Vagina (tissue), 2 donors: ENCODE measurements at places on chromosomes 4 and X. TPM values are rescaled to one million over a fixed set of nuclear protein-coding genes. Genes with fewer than 3 reads are reported as not detected.

Gene TRMT44
- 19.2 TPM for total RNA-seq

Gene TLL1
- total RNA-seq = 7.9 TPM

Gene MAGED4
- total RNA-seq = 2.7 TPM

Gene AFP
- total RNA-seq = not detected

Gene RPA4
- total RNA-seq = 7.4 TPM

Gene FREM3
- not detected for total RNA-seq

Gene GRIA2
- 0.49 TPM for total RNA-seq

Gene IL2RG
- total RNA-seq = 4.2 TPM

- no peaks in the 10 kb centered on the region for H3K27me3 ChIP-seq
- peak overlapping the region; percentile 74 for H3K4me3 ChIP-seq
- peak overlapping the region; percentile 82 for H3K27ac ChIP-seq
- DNase-seq = no peak
Measured at GRCh38 chrX:13690836-13691235, 1.9 kb downstream of the RAB9A start.

GRCh38 chr4:27123769-27124124 is 263.1 kb downstream of the STIM2 start:
- no peaks in the 10 kb centered on the region for H3K27me3 ChIP-seq
- H3K4me3 ChIP-seq = no peak overlapping the region
- no peak for DNase-seq
- H3K27ac ChIP-seq = no peak overlapping the region
- H3K4me1 ChIP-seq = no peaks in the 10 kb centered on the region

- H3K4me3 ChIP-seq = no peak overlapping the region
- H3K4me1 ChIP-seq = no peaks in the 10 kb centered on the region
- H3K27me3 ChIP-seq = no peaks in the 10 kb centered on the region
- no peak for DNase-seq
Measured at GRCh38 chrX:30657196-30658161, 4.3 kb downstream of the GK start.

DNA sequence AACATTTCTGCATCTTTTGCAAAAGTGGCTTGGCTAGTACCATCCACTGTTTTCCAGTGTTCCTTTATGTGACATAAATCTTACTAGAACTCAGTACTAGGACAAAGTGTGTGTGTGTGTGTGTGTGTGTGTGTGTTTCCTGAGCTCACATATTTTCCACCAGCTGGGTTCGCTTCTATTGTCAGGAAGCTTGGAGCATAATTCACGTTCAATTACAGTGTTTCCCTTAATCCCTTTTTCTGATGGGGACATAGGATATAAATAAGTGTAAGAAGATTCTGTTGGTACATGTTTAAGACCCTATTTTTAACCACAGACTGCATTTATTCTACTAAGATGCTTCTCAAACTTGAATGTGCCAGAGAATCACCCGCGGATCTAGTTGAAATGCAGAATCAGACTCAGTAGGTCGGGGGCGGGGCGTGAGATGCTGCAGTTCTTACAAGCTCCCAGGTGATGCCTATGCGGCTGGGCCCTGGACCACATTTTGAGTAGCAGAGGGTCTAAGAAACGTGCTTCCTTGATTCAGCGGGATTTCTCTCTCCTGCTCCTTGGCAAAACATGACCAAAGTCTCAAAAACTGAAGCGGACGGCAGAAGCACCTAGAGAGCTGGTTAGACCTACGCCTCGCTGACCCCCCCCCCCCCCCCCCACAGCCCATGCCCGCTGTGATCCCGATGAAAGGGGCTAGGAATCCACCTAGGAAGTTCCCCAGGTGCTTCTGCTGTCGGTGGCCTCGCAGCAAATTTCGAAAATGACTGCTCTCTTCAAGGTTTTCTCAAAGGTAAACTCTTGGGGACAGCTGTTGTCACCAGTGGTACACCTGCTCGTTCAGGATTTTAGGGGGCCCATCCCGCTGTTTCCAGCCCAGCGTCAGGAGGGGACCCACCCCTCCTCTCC is 797 bp downstream of the CD99L2 start:
- no peaks in the 10 kb centered on the region for H3K36me3 ChIP-seq
- H3K4me1 ChIP-seq = no peaks in the 10 kb centered on the region
- no peak for DNase-seq
- peak overlapping the region; percentile 69 for H3K4me3 ChIP-seq
- no peaks in the 10 kb centered on the region for H3K27me3 ChIP-seq
- peak overlapping the region; percentile 68 for H3K27ac ChIP-seq

DNA sequence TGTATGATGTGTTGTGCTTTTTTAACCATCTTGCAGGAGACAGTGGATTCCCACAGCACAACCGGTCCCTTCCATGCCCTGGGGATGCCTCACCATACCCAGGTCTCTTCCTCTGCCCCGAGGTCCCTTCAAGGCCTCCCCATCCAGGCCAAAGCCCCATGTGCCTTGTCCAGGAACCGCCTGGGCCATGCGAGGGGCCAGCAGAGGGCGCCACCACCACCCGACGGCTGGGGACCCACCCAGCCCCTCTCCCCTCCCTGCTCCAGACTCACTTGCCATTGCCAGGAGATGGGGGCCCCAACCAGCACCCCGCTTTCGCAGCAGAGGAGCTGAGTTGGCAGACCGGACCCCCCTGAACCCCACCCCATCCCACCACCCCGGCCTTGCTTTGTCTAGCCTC is 485.5 kb downstream of the TRAM1L1 start:
- no peaks in the 10 kb centered on the region for H3K27me3 ChIP-seq
- no peak overlapping the region for H3K4me3 ChIP-seq
- DNase-seq = no peak
- H3K4me1 ChIP-seq = no peaks in the 10 kb centered on the region
- no peaks in the 10 kb centered on the region for H3K36me3 ChIP-seq

DNA sequence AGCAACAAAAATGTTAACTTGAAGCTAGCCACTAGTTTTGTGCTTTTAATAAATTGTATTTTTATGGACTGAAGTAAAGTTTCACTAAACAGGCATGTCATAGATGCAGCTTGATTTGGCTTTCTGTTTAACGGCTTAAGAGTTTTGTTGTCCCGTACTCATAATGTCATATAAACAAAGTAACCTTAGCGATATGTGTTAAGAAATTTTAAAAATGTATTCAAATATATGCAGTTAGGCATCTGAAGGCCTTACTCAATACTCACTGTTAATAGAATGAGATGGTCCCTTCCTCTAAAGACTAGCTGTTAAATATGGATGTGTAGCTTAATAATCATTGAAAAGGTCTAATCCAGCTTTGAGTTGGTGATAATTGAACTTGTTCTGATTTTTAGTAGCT is 1.0 kb upstream of the SCLT1 start:
- no peaks in the 10 kb centered on the region for H3K27me3 ChIP-seq
- H3K27ac ChIP-seq = peak overlapping the region; percentile 97
- peaks cover 28% of the 10 kb centered on the region for H3K4me1 ChIP-seq
- no peak for DNase-seq
- H3K36me3 ChIP-seq = no peaks in the 10 kb centered on the region
- peak overlapping the region; percentile 91 for H3K4me3 ChIP-seq

DNA sequence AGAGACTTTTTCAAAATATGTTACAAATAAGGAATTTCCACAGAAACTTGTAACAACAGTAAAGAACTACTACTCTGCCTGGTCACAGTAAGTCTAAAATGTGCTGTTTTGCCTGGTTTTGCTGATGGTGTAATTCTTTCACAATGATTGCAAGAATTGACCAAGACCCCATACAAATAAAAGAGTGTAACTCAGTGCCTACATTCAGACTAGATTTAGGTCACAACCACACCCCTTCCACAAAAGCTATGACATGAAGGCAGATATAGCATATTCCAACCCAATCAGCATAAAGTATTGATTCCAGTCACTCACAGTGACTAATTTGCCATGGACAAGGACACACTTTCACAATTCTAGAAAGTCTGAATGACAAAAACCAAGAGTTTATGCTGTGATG is 53.7 kb upstream of the TMPRSS11F start:
- DNase-seq = no peak
- H3K4me3 ChIP-seq = no peak overlapping the region
- no peak overlapping the region for H3K27ac ChIP-seq
- peaks cover 4% of the 10 kb centered on the region for H3K4me1 ChIP-seq
- H3K36me3 ChIP-seq = no peaks in the 10 kb centered on the region

DNA sequence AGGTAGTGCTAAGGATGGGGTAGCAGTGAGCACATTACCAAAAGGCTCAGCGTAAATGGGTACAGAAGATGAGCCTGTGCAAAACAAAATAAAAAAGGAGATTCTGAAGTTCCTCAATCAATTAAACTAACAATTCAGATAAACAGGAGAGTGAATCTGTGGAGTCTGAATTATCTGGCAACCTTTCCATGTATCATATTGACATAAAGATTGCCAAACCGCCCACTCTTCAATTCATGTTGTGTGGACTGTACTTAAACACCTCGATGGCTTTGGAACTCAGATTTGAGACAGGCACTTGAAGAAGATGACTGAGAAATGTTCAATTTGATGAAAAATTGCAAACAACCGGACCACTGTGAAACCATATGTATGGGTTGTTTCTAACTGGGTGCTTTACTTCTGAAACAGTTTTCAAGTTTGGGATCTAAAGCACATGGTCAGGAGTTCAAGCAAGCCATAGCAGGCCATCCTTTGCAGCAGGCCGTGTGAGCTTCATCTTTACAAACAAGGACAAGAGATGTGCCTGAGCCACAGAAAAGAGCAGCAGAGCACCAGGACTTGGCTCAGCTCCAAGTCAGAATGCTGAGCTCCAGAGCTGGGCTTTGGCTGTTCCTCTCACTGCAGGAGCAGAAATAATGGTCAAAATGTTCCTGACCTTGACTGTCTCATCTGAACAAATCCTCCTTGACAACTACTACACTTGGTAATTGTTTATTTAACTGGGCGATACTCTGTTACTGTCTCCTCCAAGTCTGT is 108.1 kb downstream of the MGST2 start:
- H3K4me1 ChIP-seq = peaks cover 9% of the 10 kb centered on the region
- no peak overlapping the region for H3K4me3 ChIP-seq
- H3K27me3 ChIP-seq = no peaks in the 10 kb centered on the region
- no peaks in the 10 kb centered on the region for H3K36me3 ChIP-seq

- no peak for DNase-seq
- H3K4me3 ChIP-seq = no peak overlapping the region
- no peaks in the 10 kb centered on the region for H3K27me3 ChIP-seq
- no peaks in the 10 kb centered on the region for H3K36me3 ChIP-seq
- H3K4me1 ChIP-seq = no peaks in the 10 kb centered on the region
- no peak overlapping the region for H3K27ac ChIP-seq
Measured at GRCh38 chr4:55661398-55662056, 25.4 kb upstream of the NMU start.

- no peaks in the 10 kb centered on the region for H3K27me3 ChIP-seq
- H3K36me3 ChIP-seq = no peaks in the 10 kb centered on the region
- no peak for DNase-seq
- no peak overlapping the region for H3K4me3 ChIP-seq
Measured at GRCh38 chr4:54038056-54038455, 26.3 kb downstream of the CHIC2 start.

DNA sequence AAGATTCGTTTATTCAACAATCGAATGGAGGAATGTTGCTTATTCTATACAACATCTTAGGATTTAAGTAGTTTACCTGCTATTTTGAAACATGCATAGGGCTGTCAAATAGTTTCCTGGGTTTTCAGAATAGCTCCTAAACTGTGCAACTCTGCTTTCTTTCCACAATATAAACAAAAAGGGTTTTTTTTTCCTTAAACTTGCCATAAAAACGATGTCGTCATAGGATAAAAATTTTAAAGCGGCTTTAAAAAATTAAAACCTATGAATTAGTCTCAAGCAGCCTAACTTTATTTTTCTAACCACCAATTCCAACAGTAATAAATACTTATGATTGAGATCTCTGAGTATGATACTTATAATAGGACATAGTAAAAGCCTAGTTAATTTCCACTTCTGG is 21.6 kb upstream of the STIM2 start:
- no peak overlapping the region for H3K4me3 ChIP-seq
- no peaks in the 10 kb centered on the region for H3K27me3 ChIP-seq
- H3K4me1 ChIP-seq = no peaks in the 10 kb centered on the region
- no peak for DNase-seq
- no peaks in the 10 kb centered on the region for H3K36me3 ChIP-seq

DNA sequence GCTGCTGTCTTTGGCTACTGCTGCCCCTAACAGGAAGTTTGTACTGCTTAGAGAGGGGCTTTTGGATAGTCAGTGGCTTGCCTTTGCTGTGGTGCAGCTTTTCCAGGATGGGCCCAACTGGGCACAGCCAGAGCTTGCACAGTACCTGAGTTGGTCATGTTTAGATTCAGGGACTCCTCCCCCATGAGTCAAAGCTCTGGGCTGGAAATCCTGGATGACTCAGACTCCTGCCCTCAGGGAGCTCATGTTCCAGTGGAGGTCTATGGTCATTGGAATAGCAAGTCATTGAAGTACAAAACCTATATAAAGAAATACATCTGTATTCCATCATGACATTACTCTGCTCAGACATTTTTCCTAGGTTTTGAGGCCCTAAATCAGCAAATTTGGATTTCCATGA is 66.7 kb upstream of the PJA1 start:
- H3K27ac ChIP-seq = no peak overlapping the region
- H3K4me1 ChIP-seq = no peaks in the 10 kb centered on the region
- H3K36me3 ChIP-seq = no peaks in the 10 kb centered on the region
- H3K4me3 ChIP-seq = no peak overlapping the region
- no peaks in the 10 kb centered on the region for H3K27me3 ChIP-seq

DNA sequence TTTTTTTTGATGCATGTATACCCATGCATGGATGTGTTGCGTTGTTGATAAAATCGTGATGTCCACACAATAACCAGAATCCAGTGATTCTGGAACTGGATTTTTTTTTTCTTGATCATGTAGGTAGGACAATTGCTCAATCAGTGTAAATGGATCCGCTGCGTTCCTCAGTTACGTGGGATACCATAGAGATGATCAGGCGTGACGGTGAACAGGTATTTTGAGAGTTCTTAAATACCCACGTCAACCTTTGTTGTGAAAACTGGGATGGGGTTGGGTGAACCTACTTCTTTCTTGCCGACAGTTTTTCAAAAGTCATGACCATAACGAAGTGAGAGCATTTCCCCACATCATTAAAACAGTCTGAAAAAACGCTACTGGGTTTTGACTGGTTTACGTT is 913 bp upstream of the SMIM10L2A start:
- no peak for DNase-seq
- H3K27me3 ChIP-seq = no peaks in the 10 kb centered on the region
- H3K36me3 ChIP-seq = no peaks in the 10 kb centered on the region
- H3K4me3 ChIP-seq = no peak overlapping the region
- no peak overlapping the region for H3K27ac ChIP-seq

GRCh38 chr4:77848508-77848907 is 14.1 kb upstream of the MRPL1 start:
- no peak overlapping the region for H3K4me3 ChIP-seq
- H3K36me3 ChIP-seq = no peaks in the 10 kb centered on the region
- no peak overlapping the region for H3K27ac ChIP-seq
- no peaks in the 10 kb centered on the region for H3K4me1 ChIP-seq
- no peaks in the 10 kb centered on the region for H3K27me3 ChIP-seq

GRCh38 chrX:1391370-1391706 is 575 bp downstream of the SLC25A6 start:
- peak overlapping the region; percentile 100 for H3K4me3 ChIP-seq
- H3K27me3 ChIP-seq = no peaks in the 10 kb centered on the region
- no peaks in the 10 kb centered on the region for H3K36me3 ChIP-seq
- peak overlapping the region; percentile 98 for H3K27ac ChIP-seq
- DNase-seq = no peak
- H3K4me1 ChIP-seq = peaks cover 43% of the 10 kb centered on the region

GRCh38 chr4:10734697-10735096 is 50.1 kb upstream of the CLNK start:
- no peaks in the 10 kb centered on the region for H3K27me3 ChIP-seq
- no peak overlapping the region for H3K27ac ChIP-seq
- H3K36me3 ChIP-seq = no peaks in the 10 kb centered on the region
- H3K4me3 ChIP-seq = no peak overlapping the region

GRCh38 chrX:120499301-120500072 is 30.4 kb upstream of the LAMP2 start:
- no peaks in the 10 kb centered on the region for H3K27me3 ChIP-seq
- no peaks in the 10 kb centered on the region for H3K4me1 ChIP-seq
- DNase-seq = no peak
- no peaks in the 10 kb centered on the region for H3K36me3 ChIP-seq

- no peaks in the 10 kb centered on the region for H3K36me3 ChIP-seq
- H3K4me1 ChIP-seq = peaks cover 42% of the 10 kb centered on the region
- no peaks in the 10 kb centered on the region for H3K27me3 ChIP-seq
Measured at GRCh38 chr4:169201222-169202144, 69.3 kb downstream of the SH3RF1 start.
